ENCODE measurements at places on chromosomes 5 and 9.

DNA sequence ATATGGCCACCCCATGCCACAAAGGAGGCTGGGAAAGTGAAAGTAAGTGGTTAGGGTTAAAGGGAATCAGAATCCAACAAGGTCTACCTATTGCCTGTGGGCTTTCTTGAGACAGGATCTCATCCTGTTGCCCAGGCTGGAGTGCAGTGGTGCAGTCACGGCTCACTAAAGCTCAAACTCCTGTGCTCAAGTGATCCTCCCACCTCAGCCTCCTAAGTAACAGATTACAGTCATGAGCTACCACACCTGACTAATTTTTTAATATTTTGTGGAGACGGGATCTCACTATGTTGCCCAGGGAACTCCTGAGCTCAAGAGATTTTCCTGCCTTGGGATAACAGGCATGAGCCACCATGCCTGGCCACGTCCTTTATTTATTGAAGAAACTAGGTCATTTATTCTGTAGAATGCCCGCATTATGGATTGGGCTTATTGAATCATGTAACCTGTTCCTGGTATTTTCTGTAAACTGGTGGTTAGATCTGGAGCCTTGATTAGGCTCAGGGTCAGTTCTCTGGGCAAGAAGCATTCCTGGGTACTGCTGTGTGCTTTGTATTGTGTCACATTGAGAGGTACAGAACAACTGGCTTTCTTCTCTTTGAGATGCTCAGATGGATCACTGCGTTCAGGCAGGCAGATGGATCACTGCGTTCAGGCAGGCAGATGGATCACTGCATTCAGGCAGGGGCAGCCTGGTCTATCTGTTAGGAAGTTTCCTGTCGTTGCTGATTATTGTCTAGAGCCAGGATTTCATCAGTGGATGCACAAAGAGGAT is 41.6 kb downstream of the ERGIC1 start:
- no peak for DNase-seq

GRCh38 chr5:77761606-77762005 is 14.5 kb downstream of the TBCA start:
- DNase-seq = no peak

GRCh38 chr9:130181678-130182380 is 9.6 kb downstream of the NCS1 start:
- no peak for DNase-seq

DNA sequence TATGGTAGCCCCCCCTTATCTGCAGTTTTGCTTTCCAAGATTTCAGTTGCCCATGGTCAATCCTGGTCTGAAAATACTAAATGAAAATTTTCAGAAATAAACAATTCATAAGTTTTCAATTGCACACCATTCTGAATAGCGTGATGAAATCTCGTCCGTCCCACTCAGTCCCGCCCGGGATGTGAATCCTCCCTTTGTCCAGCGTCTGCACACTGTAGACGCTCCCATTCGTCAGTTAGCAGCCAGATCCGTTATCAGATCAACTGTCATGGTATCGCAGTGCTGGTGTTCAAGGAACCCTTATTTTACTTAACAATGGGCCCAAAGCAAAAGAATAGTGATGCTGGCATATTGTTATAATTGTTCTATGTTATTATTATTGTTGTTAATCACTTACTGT is 98.6 kb downstream of the TMEM215 start:
- no peak for DNase-seq

GRCh38 chr5:105663671-105664070 is 2007.1 kb downstream of the EFNA5 start:
- DNase-seq = no peak

DNA sequence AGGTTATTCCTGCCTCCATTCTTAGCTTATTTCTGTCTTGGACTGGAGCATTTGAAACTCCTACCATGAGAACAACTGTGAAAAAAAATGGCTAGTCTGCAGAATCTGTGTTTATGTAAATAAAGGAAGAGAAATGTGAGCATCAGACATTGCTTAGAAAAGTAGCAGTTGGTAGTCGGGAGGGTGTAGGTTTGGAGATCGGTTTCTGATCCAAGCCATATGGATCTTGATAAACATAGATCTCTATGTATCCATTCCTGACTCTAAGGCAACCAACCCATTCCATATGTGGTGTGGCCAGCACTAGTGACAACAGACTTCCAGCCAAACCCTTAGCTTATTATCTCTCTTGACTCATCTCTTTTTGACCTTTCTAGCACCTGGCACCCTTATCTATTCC is 127.1 kb downstream of the NMUR2 start:
- DNase-seq = no peak

- DNase-seq = no peak
These were observed 6.5 kb downstream of the OR13C8 start for GRCh38 chr9:104575456-104575855.

GRCh38 chr9:116726602-116727001 is 39.5 kb downstream of the TRIM32 start:
- no peak for DNase-seq

DNA sequence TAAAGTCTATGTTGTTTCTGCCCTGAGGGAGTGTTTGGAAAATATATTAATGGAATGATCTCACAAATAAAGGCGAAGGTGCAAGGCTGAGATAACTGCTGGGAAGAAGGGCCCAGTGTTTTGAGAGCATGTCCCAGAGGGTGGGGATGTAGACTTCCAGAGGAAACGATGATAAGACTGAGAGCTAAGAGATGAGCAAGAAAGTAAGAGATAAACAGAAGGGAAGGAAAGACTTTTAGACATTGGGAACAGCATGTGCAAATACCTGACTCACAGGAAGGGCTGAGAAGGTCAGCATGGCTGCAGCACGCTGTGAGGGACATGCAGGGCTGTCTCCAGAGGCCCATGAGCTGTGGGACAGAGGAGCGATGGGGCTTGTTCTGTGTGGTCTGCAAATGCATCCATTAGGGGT is 19.9 kb upstream of the ADRB2 start:
- no peak for DNase-seq

GRCh38 chr9:123784518-123784917 is 145.4 kb downstream of the DENND1A start:
- DNase-seq = no peak

GRCh38 chr5:112794410-112794809 is 56.7 kb downstream of the APC start:
- DNase-seq = no peak

GRCh38 chr5:36238502-36239295 is 3.0 kb downstream of the NADK2 start:
- DNase-seq = no peak

GRCh38 chr5:17233488-17233887 is 16.1 kb downstream of the BASP1 start:
- no peak for DNase-seq

DNA sequence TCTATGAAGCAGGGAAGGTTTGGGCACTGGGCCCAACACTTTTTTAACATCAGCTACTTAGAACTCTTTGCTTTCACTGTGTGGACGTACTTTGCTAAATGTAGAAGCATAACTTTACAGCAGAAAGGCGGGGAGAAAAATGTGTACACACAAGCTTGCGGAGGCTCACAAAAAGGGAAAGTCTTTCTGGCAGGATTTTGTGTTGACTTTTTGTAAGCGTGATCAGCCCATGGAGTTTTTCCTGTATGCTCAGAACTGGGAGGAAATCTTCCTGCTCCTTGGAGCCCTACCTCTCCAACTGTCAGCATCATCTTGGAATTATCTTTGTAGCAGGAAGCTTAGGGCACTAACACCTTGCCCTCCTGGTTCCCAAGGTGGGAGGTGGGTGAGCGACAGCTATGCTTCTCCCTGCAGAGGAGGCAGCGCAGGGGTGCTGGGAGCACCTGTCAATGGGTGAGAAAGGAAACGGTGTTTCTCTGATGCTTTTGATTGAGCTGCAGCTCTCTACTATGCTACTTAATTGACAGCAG is 321.9 kb downstream of the GADD45G start:
- no peak for DNase-seq

DNA sequence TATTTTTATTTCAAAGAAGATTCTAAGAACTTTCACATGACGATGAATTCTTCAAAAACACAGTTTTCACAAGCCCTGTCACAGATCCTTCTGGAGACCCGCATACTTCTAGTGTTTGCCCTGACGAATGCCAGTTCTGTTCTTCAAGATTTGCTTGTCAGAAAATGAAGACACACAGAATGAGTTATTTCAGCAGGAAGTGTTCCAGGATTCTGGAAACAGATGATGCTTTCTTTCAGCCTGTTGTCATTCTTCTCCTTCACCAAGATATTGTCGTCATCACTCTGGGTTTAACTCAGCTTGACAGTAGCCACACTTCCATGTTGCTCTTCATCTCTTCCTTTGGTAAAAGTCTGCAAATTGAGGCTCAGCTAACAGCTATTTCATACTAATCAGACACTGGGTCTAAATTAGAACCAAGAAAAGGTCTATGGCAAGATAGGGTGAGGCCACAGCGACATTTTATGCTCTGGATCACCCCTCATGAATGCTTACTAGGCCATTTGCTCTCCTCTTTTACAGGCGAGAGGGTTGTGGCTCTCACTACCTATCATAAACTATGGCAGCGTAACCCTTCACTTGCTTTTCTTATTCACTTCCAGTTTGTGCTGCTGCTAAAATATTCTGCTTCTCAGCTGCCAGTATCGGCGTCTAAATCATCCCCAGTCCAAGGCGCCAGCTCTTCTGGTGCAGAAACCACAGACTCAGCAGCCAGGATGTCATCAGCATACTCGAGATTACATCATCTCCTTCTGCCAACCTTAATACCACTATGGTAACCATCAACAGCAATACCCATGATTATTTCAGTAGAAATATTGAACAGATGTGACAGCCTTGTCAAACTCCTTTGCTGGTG is 159.6 kb upstream of the TBCA start:
- DNase-seq = no peak

DNA sequence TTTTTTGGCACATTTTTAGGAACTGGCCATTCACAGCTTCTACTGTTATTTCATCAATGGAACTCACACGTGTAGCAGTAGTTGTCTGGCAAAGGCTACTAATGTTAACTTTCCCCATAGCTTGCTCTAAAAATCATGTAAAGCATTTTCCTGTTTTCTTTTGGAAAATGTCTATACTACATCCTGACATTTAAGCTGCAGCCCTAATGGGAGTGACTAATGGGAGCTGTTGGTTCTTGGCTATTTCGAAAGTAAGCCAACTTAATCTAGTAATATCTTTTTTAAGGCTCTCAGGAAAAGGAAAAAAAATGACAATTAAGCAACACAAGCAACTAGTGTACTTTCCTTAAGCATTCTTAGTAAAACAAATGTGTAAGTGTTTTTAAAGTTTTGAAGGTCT is 169.2 kb downstream of the SLC12A2 start:
- DNase-seq = no peak

DNA sequence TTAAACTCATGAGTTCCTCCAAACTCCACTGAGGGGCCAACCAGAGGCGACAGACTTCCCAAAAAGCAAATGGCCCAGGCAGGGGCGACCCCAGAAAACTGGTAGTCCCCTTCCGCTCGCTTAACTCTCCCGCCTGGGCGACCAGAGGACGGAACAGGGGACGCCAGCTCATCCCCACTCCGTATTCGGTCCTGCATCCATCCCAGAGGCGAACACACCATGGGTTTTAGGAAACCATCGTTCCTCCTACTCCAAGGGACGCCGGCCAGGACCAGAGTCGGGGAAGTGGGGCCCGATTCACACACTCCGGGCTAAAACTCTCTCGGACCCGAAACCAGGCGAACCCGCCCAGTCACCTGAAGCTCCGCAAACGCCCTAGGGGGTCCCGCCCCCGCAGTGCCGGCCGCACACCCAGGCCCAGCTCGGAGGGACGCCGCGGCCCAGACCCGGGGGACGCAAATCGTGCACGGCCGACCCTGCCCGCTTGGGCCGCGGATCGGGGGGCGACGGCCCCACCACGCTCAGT is 478 bp downstream of the TEX10 start:
- DNase-seq = no peak

DNA sequence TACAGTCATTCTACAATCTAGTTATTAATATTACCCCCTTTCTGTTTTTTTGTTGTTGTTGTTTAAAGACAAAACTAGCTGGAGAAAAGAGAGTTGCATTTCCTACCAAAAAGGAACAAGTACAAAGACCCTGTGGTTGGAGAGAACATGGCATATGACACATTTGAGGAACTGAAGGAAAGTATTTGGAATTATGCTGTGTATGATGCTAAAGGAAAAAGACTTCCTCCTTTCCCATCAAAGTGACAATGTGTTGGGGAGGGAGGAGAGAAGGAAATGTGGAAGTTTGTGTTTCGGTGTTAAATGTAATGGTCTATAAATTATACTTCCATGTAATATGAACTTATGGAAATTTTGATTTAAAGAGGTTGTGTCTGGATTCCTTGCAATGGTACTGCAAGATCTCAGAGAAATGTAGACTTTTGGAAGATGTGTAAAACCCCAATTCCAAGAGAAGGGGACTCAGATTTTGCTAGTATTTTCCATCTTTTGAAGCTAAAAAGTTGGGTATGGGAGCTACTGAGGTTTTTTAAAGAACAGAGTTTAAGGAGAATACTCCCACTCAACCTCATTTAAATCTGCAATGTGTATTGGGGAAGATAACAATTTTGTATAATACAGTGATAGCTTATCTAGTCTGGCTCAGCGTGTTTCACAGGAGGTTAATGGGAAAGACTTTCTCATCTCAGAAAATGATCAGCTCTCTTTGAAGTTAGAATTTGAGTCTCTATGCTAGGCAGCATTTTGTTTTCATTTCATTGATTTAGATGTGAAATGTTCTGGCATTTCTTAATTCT is 15.4 kb upstream of the TNFSF8 start:
- no peak for DNase-seq

DNA sequence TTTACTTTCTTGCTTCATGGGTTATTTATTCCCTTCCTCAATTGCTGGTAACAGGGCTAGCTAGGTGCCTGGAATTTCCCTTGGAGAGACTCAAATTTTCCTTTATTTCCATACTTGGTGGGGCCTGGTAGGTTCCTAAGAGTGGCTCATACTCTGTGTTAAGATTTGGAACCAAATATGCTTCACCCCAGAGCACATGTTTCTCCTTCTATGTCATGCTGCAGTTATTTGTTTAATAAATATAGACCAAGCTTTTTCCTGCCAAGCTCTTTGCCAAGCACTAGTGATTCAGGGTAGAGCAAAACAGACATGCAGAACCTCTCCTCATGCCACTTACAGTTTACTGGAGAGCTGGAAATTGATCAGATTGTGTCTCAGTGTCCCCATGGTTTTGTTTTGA is 290.3 kb upstream of the SGCD start:
- DNase-seq = no peak

DNA sequence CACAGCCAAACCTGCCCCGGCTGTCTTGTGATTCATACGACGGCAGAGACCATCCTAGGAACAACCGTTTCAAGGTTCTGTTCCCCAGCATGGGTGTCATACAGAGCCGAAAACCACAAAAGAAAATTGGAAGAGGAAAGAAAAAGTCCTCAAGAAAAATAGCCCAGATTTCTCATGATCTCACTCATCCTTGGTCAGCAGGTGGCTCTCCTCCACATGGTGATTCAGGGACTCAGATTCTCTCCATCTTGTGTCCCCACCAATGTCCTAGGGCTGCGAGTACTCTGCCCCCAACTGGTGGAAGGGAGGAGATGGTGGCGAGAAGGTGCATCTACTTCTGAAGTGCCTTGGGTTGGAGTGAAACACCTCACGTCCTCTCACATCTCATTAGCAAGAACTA is 25.6 kb downstream of the PDZD2 start:
- peak; percentile 74 for DNase-seq

- no peak for DNase-seq
These were observed 52.7 kb downstream of the NDUFAF2 start for GRCh38 chr5:60997721-60998120.
